ENCODE measurements at places on chromosomes 3 and 15. TPM values are rescaled to one million over a fixed set of nuclear protein-coding genes. Genes with fewer than 3 reads are reported as not detected.

GRCh38 chr15:75696311-75696720 lies 16.3 kb downstream of the CSPG4 start:
- H3K4me3 ChIP-seq, result no peak overlapping the region
- H3K4me1 ChIP-seq, result peaks cover 18% of the 10 kb centered on the region
- H3K27ac ChIP-seq, result no peak overlapping the region
- H3K27me3 ChIP-seq, result no peaks in the 10 kb centered on the region

GRCh38 chr3:22980346-22980745 lies 222.8 kb upstream of the UBE2E2 start:
- H3K36me3 ChIP-seq, result no peaks in the 10 kb centered on the region
- peaks cover 11% of the 10 kb centered on the region for H3K4me1 ChIP-seq
- H3K4me3 ChIP-seq, result no peak overlapping the region
- DNase-seq, result no peak
- no peak overlapping the region for H3K27ac ChIP-seq

GRCh38 chr15:99704444-99704838 lies 28.8 kb downstream of the LYSMD4 start:
- peaks cover 16% of the 10 kb centered on the region for H3K4me1 ChIP-seq
- no peak for DNase-seq
- no peaks in the 10 kb centered on the region for H3K36me3 ChIP-seq

GRCh38 chr3:153443961-153444360 lies 281.9 kb downstream of the RAP2B start:
- no peak overlapping the region for H3K4me3 ChIP-seq
- no peaks in the 10 kb centered on the region for H3K36me3 ChIP-seq

- no peak for DNase-seq
- H3K27ac ChIP-seq, result no peak overlapping the region
- H3K27me3 ChIP-seq, result no peaks in the 10 kb centered on the region
- H3K36me3 ChIP-seq, result no peaks in the 10 kb centered on the region
Observed at GRCh38 chr3:63656786-63657185, 4.3 kb downstream of the SNTN start.

- H3K36me3 ChIP-seq, result no peaks in the 10 kb centered on the region
- no peaks in the 10 kb centered on the region for H3K4me1 ChIP-seq
- DNase-seq, result no peak
- H3K27me3 ChIP-seq, result no peaks in the 10 kb centered on the region
Observed at GRCh38 chr15:74812533-74812932, at the start of gene LMAN1L. TSS of gene LMAN1L (plus strand) at chr15:74812835. CDS start at chr15:74812855, 20 bp downstream.

- H3K27ac ChIP-seq, result no peak overlapping the region
- no peak for DNase-seq
- H3K4me3 ChIP-seq, result no peak overlapping the region
- no peaks in the 10 kb centered on the region for H3K4me1 ChIP-seq
Observed at GRCh38 chr3:27089068-27089467, 280.1 kb downstream of the NEK10 start.

- no peaks in the 10 kb centered on the region for H3K27me3 ChIP-seq
- no peak overlapping the region for H3K27ac ChIP-seq
- peaks cover 19% of the 10 kb centered on the region for H3K4me1 ChIP-seq
- H3K36me3 ChIP-seq, result no peaks in the 10 kb centered on the region
Observed at GRCh38 chr3:126956866-126957650, 25.9 kb upstream of the PLXNA1 start.

Gene MRPS11
- 50.9 TPM for total RNA-seq

Gene TMEM115
- 85.9 TPM for total RNA-seq
